Esophagus squamous epithelium (tissue), 5 donors: ENCODE measurements at places on chromosomes 1 and 21.

- no peak for DNase-seq
Measured at GRCh38 chr21:21973806-21974205, 975.6 kb downstream of the NCAM2 start.

DNA sequence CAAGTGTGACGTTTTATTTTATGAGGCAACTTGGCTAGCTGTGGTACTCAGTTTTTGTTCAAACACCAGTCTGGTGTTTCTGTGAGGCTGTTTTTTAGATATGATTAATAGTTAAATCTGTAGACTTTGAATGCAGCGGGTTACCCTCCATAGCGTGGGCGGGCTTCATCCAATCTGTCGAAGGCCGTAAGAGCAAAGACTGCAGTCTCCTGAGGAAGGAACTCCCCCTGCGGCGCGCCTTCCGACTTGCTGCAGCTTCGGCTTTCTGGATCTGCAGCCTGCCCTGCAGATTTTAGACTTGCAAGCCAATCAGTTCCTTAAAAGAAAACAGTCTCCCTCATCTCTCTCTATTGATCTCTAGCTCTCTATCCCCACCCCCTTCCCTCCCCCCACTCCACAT, 4.2 kb upstream of the ZNF496 start:
- DNase-seq: no peak

- no peak for DNase-seq
Measured at GRCh38 chr1:85224734-85225623, 24.2 kb upstream of the SYDE2 start.

GRCh38 chr1:161398900-161399256, 31.2 kb upstream of the CFAP126 start:
- DNase-seq: no peak

DNA sequence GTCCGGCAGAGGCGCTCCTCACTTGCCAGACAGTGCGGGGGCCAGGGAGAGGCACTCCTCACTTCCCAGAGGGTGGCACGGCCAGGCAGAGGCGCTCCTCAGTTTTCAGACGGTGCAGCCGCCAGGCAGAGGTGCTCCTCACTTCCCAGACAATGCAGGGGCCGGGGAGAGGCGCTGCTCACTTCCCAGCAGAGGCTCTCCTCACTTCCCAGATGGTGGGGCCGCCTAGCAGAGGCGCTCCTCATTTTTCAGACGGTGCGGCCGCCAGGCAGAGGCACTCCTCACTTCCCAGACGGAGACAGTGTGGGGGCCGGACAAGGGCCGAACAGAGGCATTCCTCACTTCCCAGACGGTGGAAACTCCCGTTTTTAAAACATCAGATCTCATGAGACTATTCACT, 238.4 kb upstream of the CACYBP start:
- no peak for DNase-seq

DNA sequence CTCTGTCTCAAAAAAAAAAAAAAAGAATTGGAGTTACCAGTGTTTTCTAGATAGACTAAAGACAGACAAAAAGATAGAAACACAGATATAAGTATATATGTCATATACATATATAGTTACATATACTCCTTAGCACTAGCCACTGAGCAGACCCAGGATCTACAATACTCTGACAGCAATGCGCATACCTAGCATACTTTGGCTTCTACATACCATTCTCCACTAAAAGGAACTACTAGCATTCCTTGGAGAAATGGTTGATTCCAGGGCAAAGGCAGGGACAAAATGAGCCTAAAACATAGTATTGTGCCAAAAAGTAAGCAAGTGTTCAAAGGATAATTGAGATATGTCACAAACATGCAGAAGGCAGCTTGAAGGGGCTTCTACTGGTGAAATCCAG, 22.7 kb downstream of the SYNJ1 start:
- DNase-seq: no peak

GRCh38 chr21:30227633-30228404, 11.9 kb upstream of the CLDN8 start:
- no peak for DNase-seq

GRCh38 chr1:164658864-164659263, 99.9 kb downstream of the PBX1 start:
- DNase-seq: no peak

DNA sequence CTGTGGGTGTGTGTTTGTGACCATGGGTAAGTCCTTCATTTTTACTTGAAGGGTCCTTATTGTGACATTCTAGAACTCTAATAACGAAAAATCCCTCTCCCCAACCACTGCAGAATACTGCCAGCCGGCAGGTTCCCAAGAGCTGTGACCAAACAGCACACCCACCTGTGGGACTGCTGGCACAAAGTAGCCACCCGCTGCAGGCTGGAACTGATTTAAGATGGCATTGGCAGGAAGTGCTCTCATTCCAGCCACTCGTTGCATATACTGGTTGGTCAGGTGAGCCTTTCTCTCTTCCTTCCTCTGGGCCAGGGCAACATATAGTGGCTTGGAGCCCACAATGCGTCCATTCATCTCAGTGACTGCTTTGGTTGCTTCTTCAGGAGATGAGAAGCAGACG, 11.6 kb downstream of the PABPC4 start:
- DNase-seq: no peak

DNA sequence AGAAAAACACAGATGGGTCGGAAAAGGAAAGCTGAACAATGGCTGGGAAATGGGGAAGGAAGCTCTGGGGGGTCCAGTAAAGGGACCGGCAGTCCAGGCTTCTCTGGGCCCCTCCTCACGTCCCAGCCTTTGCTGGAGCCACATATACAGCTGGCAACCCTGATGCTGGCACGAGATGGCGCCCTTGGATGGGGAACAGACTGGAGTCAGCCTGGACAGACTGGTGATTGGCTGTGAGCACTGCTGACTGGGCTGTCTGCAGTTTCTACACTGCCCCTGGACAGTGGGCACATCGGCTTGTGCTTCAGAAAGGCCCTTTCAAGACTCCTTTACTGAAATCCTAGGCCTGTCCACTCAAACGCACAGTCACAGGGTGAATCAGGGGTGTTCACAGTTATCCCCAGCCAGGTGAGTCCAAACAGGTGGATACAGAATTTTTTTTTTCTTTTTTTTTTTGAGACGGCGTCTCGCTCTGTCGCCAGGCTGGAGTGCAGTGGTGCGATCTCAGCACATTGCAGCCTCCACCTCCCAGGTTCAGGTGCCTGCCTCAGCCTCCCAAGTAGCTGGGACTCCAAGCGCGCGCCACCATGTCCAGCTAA, 31.1 kb upstream of the ZBTB40 start:
- no peak for DNase-seq

DNA sequence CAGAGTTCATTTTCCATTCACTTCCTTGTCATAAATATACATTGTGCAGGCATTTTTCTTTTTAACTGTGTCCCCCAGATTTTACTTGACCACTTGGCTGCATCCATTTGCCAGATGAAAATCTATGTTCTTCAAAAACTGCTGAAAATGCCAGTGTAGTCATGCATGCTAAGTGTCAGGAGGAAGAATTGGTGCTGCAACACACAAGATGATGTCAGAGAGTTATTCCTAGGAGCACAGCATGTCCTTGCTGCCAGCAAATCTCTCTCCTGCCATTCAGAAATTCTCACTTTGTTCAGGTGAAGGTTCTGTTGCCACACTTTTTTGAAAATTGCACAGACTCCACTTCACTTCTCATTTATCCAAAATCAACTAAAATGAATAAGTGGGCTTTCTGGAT, 106.4 kb upstream of the MAGI3 start:
- DNase-seq: no peak

GRCh38 chr21:27550287-27550686, 583.4 kb upstream of the ADAMTS5 start:
- DNase-seq: no peak

- no peak for DNase-seq
Measured at GRCh38 chr1:41943717-41944116, 25.0 kb upstream of the HIVEP3 start.
